ENCODE measurements at places on chromosomes 1 and 21. TPM values are rescaled to one million over a fixed set of nuclear protein-coding genes. Genes with fewer than 3 reads are reported as not detected.

- DNase-seq = no peak
Observed at GRCh38 chr1:246005067-246005466, 502.0 kb downstream of the SMYD3 start.

DNA sequence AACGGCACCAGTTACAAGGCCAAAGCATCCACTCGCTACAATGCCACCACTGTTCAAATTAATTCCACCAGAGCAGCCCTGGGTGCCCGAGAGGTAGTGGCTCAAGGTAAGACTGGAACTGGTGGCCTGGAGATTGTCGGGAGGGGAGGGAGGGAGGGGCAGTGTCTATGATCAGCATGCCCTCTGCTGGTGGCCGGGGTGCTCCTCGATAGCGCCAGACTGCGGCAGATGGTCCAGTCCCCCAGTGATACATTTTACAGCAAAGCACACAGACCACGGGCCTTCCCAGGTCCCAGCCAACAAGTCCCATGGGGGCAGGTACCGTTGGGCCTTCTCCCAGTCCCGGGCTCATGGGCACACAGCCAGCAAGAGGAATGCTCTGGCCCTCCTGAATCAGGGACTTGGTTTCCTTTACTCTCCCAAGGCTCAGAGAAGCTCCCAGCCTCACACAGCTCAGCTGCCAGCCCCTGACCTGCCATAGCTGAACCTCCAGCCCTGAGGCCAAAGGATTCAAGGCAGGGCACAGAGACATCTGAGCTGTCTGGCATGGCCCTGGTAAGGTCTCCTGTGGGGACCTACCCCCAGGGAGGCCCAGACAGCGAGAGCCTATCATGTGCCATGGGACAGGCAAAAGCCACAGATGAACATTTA is 15.3 kb downstream of the ACOT7 start:
- no peak for DNase-seq

- DNase-seq = no peak
Observed at GRCh38 chr1:168469690-168470089, 74.1 kb downstream of the XCL2 start.

DNA sequence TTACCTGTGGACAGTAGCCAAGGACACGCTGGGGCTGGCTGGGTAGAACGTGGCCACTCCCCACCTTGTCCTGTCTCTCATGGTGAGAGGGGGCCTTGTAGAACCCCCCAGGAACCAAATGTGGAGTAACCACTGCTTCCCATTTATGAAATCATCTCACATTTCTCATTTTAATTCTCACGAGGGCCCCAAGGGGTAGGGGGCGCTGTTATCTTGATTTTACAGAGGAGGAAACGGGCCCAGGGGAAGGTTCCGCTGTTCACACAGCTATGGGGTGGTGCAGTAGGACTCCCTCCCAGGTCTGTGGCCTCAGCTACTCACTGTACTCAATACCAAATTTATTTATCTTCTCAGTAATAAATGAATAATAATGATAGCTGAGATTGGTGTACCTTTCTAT is 5.5 kb downstream of the SMPDL3B start:
- no peak for DNase-seq

DNA sequence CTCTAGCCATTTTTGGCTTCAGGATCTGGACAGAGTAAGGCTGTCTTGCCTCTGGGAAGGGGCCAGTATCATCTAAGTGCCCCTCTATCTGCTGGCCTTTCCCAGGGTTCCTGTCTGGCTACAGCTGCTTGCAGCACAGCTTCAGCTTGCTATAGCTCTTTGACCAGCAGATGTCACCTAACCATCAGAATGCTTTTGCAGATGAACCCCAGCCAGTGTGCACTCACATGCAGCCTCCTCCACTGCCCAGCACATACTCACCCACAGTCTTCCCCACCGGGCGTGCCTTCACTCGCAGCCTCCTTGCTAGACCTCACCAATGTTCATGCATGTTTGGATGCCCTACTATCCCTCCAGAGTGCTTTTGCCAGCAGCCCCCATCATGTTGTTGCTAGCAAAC is 769.0 kb downstream of the BRINP3 start:
- DNase-seq = no peak

GRCh38 chr1:228335406-228336307 is 71.0 kb downstream of the TRIM11 start:
- no peak for DNase-seq

F13B gene
- total RNA-seq = not detected

RNASEL gene
- total RNA-seq = 4.5 TPM

SAMD11 gene
- total RNA-seq = 313 TPM

LELP1 gene
- total RNA-seq = not detected

ZNF648 gene
- 0.23 TPM for total RNA-seq

All from mesothelial cell of epicardium (in vitro differentiated cells).